ENCODE measurements at places on chromosomes 13 and 19. TPM values are rescaled to one million over a fixed set of nuclear protein-coding genes. Genes with fewer than 3 reads are reported as not detected.

MCOLN1 gene
- 19.5 TPM for total RNA-seq

USPL1 gene
- 10.3 TPM for total RNA-seq

OVOL3 gene
- not detected for total RNA-seq

IZUMO2 gene
- not detected for total RNA-seq

CLDN10 gene
- total RNA-seq, result 0.35 TPM

ZNF350 gene
- 7.3 TPM for total RNA-seq

ZNF28 gene
- total RNA-seq, result 9.3 TPM

ZNF723 gene
- not detected for total RNA-seq

DMPK gene
- 233 TPM for total RNA-seq

FCHO1 gene
- 0.24 TPM for total RNA-seq

KCNRG gene
- total RNA-seq, result 0.22 TPM

SWSAP1 gene
- total RNA-seq, result 1.9 TPM

C5AR1 gene
- total RNA-seq, result 5.0 TPM

ZNF443 gene
- total RNA-seq, result 1.9 TPM

ZNF296 gene
- total RNA-seq, result 0.19 TPM

KLF12 gene
- total RNA-seq, result 18.9 TPM

NFIX gene
- 159 TPM for total RNA-seq

ZSCAN4 gene
- total RNA-seq, result not detected

EDDM13 gene
- not detected for total RNA-seq

ZNF230 gene
- 2.1 TPM for total RNA-seq

SLC44A2 gene
- 71.4 TPM for total RNA-seq

ZFP30 gene
- total RNA-seq, result 6.9 TPM

RPS28 gene
- total RNA-seq, result 1,212 TPM

CDK8 gene
- total RNA-seq, result 10.3 TPM

OR7C1 gene
- not detected for total RNA-seq

TMEM145 gene
- total RNA-seq, result 0.16 TPM

TGFBR3L gene
- 7.2 TPM for total RNA-seq

BST2 gene
- 54.5 TPM for total RNA-seq

TMC4 gene
- total RNA-seq, result 0.97 TPM

Data from Right ventricle myocardium inferior (tissue), 1 donor.